Kidney epithelial cell (primary cell): ENCODE measurements at places on chromosomes 5 and 9. TPM values are rescaled to one million over a fixed set of nuclear protein-coding genes. Genes with fewer than 3 reads are reported as not detected.

NFIB gene
- total RNA-seq, result 3.1 and 3.3 TPM in 2 replicates

CDX1 gene
- total RNA-seq, result 0.33 and 0.48 TPM in 2 replicates

- no peak for DNase-seq
Measured at GRCh38 chr9:126061575-126061974, 265.1 kb upstream of the MVB12B start.

GRCh38 chr9:84613431-84613830 is 56.1 kb upstream of the NTRK2 start:
- no peak for DNase-seq

SEMA4D gene
- 27.8 and 30.7 TPM in 2 replicates for total RNA-seq

GRCh38 chr5:147712019-147712418 is 70.5 kb downstream of the JAKMIP2 start:
- DNase-seq, result no peak

SHOC1 gene
- not detected in 2 replicates for total RNA-seq

GRCh38 chr9:116262448-116262847 is 108.9 kb downstream of the PAPPA start:
- no peak for DNase-seq

DNA sequence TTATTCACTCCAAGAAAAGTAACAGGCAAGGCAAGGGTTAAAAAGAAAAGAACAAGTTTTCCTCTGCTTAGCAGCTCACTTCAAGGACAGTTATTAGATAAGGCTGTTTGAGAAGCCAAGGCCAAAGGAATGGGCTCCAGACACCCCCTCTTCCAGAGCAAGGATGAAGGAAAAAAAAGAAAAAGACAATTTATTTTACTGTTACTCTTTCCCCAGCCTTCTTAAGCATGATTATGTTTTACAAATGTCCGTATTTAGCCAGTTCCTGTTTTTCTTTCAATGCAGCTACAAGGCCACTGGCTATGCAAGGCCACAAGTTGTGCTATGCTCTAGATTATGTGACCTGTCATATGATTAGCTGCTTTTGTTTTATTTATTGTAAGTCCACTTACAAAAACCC is 106.5 kb upstream of the SIMC1 start:
- no peak for DNase-seq

SCGB3A2 gene
- not detected in 2 replicates for total RNA-seq

ANKRD31 gene
- total RNA-seq, result 0.07 and 0.21 TPM in 2 replicates

- DNase-seq, result peak; percentile 89
Measured at GRCh38 chr9:125143377-125144090, at the start of gene SCAI. TSS of gene SCAI (minus strand) at chr9:125143528. CDS start at chr9:125143437, 91 bp downstream.

DNA sequence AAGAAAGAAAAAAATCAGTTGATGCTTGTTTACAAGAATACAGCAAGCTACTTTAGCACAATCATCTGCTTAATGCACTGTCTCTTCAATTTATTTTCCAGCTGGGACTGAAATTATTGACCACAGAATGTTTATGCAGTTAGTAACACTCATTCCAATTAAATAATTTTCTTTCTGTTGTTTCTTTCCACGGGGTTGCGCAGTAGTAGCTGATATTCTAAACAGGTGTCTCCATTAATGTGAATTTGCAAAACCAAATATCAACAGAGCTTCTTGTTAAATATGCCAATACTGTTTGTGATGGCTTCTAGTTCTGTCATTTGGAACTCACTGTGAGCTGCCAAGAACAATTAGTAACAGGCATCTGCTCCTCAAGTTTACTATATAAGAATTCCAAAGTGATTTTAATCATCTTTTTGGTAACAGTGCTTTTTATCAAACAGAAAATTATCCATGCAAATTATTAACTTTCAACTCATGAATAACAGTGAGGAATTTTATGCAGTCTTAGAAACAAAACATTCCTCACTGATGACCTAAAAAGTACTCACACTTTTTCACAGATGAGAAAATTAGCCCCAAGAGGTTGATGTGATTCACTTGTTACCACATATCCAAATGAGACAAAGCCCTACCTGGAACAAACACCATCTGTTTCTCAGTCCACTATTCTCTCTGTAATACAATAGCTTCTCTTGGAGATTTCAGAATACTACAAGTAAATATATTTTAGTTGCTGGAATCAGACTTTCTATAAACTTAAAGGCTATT is 567.6 kb upstream of the RGMB start:
- DNase-seq, result peak; percentile 89

DNA sequence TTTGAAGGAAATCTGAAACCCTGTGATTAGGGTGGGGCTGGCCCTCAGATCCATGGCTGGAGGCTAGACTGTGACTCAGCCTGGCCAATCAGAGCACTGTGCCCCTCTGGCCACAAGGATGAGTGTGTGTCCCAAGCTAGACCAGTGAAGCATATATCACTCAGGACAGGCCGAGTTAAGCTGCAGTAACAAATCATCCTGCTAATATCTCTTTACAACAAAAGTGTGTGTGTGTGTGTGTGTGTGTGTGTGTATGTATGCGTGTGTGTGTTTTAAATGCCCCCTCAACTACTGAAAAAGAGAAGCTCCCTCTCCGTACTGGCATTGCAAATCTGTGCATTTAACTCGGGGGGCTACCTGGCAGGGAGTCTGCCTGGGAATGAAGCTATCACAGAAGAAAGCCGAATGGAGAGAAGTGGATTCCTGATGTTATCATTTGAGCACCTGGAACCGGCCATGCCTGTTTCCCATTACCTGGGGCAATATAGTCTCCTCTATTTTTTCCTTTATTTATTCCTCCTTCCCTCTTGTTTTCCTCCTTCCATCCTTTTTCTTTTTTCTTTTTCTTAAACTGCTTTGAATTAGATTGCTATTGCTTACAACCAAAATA is 25.6 kb downstream of the STC2 start:
- peak; percentile 61 for DNase-seq

- no peak for DNase-seq
Measured at GRCh38 chr5:14959399-14960119, 88.0 kb upstream of the ANKH start.

- no peak for DNase-seq
Measured at GRCh38 chr9:138020120-138020794, 142.7 kb downstream of the CACNA1B start.

DNA sequence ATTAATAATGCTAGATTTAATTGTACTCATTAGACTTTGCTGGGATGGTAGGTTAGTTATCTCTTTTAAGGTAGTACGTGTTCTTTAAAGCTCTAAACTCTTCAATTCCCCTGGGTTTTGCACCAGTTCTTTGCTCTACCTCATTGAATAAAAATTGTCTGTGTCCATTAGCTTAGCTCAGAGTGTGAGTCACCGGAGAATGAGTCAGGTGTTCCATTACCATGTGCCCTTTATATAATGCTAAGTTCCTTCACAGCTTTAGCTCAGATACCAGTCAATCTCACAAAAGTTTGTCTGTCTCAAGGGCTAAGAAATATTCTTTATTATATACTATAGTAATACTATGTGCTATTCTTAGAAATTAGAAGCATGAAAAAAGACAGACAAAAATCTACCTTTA is 339.4 kb downstream of the PRELID2 start:
- peak; percentile 74 for DNase-seq

PCDHB9 gene
- 0.71 and 0.82 TPM in 2 replicates for total RNA-seq

GRCh38 chr5:9239626-9240025 is 306.2 kb downstream of the SEMA5A start:
- DNase-seq, result no peak

GRCh38 chr9:99057665-99058625 is 47.0 kb upstream of the TGFBR1 start:
- DNase-seq, result no peak

DNA sequence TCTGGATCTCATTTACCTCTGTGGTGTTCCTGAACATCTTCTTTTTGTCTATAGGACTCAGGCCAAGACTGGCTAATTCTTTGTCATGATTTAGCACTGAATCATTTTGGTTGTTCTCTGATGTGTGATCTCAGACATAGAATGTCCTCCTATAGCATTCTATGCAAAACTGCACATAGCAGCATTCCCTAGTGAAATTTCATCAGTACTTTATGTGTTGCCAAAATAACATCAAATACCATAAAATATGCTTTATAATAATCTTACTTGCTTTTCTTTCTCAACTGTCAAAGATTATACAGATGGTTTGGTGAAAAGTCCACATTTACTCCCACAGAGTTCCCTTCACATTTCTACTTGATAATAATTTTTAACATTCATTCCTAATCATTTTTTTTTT is 115.7 kb upstream of the MPDZ start:
- DNase-seq, result no peak

CAMK4 gene
- total RNA-seq, result 0.62 and 0.75 TPM in 2 replicates

DNA sequence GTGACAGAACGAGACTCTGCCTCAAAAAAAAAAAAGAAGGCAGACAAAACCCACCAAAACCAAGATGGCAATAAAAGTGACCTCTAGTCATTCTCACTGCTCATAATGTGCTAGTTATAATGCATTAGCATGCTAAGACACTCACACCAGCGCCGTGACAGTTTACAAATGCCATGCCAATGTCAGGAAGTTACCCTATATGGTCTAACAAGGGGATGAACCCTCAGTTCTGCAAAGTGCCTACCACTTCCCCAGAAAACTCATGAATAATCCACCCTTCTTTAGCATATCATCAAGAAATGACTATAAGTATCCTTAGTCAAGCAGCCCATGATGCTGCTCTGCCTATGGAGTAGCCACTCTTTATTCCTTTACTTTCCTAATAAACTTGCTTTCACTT is 4.7 kb upstream of the BICD2 start:
- no peak for DNase-seq

DNA sequence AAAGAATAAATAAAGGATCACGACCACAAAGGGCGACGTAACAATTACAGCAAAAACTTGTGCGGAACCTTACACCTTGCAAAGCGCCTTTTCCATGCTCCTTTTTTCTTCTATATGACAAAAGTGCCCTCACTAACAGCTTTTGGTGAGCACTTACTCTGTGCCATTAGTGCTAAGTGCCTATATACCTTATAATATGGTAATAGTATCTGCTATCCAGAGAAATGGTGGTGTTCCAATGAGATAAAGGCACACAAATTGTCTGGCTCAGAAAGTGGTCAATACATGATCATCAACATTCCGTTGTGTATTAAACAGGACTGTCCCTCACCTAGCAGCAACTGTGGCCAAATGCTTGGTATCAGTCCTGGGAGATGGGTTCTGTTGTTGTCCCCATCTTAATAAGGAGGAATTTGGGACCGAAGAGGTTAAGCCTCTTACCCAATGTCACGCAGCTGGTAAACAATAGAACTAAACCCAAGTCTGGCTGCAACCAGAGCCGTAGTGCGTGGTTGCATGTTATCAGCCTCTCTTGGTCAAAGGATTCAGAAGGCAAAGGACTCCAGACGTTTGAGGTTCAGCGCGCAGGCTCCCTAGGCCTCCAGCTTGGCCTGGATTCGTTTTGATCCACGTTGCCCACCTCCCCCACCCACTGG is 564 bp upstream of the TOR2A start:
- no peak for DNase-seq

GRCh38 chr9:124218438-124218982 is 39.2 kb upstream of the NEK6 start:
- no peak for DNase-seq
